ENCODE measurements at places on chromosomes 3 and 15. TPM values are rescaled to one million over a fixed set of nuclear protein-coding genes. Genes with fewer than 3 reads are reported as not detected.

- DNase-seq, result peak; percentile 63
These were observed 1.6 kb upstream of the PPM1L start for GRCh38 chr3:160754371-160754854.

DNA sequence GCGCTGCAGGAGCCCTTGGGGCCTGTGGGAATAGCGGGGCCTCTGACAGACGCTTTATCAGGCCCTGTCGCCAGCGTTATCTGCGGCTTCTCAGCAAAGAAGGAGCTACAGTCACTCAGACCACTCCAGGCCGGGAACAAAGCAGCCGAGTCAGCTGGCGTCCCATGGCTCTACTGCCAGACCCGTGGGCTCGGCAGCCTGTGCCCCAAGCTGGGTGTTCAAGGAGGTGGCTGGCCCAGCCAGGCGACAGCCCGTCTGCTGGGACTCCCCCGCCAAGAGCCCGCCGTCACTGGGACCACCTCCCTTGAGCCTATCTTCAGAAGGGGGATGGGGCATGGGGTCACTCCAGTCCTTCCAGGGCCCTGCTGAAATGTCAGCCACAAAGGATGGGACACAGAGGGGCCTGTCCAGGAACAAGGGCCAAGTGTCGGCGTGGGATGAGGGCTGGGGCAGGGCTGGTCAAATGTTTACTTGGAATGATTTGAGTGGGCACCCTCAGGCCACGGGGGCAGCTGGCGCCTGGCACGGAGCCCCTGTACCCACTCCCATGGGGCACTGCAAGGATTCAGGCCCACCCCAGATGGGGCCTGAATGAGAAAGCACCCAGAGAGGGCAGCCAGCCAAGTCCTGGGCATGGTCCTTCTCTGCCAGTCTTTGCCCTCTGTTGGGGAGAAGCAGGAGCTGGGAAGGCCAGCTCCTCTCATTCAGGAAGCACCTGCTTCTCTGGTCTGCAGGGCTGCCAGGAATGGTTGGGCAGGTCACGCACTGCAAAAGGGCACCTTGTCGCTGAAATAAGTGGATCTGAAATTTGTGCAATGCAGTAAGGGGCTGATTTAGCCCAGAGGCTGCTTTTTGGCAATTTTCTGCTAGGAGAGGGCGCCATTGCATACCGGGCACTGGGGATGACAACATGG lies 148.3 kb downstream of the SMAD6 start:
- DNase-seq, result peak; percentile 81

SLC6A20 gene
- total RNA-seq, result not detected

PRICKLE2 gene
- total RNA-seq, result 22.2 TPM

RASGRF1 gene
- total RNA-seq, result not detected

All from right atrium auricular region (tissue), 2 donors.